NB4 (cell line): ENCODE measurements at places on chromosomes 13 and 19.

DNA sequence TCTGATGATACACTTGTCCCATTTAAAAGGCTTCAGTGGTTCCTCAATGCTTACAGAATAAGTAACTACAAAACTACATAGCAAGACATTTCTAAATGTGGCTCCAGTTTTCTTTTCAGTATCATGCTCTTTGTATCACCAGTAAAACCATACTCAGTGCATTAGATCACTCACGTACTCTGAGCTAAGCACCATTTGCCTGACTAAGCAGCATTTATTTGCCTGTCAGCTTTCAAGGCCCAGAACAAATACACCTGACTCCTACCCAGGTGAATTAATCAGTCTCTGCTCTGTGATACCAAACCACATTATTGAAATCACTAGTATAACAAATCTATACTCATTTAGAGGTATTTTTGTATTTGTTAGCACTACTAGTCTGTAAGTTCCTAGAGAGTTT, 47.4 kb upstream of the PCDH20 start:
- DNase-seq, result no peak

GRCh38 chr13:102901056-102901455, 55.2 kb downstream of the ERCC5 start:
- DNase-seq, result no peak

DNA sequence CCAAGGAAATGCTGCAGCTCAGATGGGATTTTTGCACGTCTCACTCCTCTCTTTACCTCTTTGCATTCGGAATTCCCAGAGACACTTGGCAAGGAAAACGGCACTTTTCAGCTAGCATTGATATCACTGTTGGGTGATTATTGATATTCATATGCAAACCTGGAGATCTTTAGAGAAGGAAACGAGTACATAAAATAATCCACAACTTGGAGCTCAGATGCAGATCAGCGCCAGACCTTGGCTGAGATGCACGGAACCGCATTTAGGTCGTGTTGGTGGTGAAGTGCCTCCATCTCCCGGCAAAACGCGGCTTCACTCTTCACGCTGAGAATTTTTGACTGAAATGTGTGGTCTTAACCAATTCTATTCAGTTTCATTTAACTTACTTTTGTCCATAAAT, 77.2 kb upstream of the ARHGEF7 start:
- no peak for DNase-seq

- DNase-seq, result no peak
Measured at GRCh38 chr19:35992907-35993765, 1.9 kb upstream of the SDHAF1 start.

DNA sequence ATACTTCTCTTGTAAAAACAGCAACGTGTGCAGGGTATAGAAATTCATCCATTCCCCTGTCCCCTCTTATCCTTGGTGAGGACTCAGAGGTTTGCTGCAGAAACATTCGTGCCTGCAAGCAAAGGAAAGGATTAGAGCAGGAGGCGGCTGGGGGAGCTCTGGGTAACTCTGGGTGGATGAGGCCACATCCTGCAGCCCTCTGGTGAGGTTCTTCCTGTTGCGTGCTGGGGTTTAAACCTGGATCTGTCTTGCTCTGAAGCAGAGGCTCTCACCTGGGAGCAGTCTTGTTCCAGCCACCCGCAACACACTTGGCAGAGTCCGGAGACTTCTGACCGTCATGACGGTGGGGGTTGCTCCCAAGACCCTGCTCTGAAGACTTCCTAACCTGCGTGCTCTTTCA, 69.2 kb downstream of the ATP11A start:
- DNase-seq, result peak; percentile 30

- DNase-seq, result no peak
Measured at GRCh38 chr19:38870612-38871011, 7.5 kb downstream of the RINL start.

- DNase-seq, result no peak
Measured at GRCh38 chr13:50608370-50608769, 235.1 kb downstream of the DLEU7 start.

- DNase-seq, result no peak
Measured at GRCh38 chr19:7307590-7308218, 13.5 kb upstream of the INSR start.

GRCh38 chr19:49883094-49883493, 5.6 kb downstream of the TBC1D17 start:
- DNase-seq, result no peak

DNA sequence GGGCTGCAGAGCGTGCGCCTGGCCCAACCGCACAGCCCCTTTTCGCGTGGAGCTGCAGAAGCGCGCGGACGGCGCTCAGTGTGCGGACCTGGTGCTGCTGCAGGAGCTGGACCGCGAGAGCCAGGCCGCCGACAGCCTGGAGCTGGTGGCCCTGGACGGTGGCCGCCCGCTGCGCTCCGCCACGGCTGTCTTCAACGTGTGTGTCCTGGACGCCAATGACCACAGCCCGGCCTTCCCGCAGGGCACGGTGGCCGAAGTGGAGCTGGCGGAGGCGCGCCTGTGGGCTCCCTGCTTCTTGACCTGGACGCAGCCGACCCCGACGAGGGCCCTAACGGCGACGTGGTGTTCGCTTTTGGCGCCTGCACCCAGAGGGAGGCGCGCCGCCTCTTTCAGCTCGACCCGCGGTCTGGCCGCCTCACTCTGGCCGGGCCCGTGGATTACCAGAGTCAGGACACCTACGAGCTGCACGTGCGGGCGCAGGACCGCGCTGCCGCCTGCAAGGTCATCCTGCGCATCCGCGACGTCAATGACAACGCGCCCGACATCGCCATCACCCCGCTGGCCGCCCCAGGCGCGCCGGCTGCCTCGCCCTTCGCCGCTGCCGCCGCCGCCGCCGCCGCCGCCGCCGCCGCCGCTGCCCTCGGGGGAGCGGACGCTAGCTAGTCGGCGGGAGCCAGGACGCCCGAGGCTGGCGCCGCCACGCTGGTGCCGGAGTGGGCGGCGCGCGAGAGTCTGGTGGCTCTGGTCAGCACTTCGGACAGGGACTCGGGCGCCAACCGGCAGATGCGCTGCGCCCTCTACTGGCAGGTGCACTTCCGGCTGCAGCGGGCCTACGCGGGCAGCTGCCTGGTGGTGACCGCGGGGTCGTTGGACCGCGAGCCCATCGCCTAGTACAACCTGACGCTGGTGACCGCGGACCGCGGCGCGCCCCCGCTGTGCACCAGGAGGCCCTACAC, 172.2 kb downstream of the OLFM4 start:
- no peak for DNase-seq

- DNase-seq, result peak; percentile 3
Measured at GRCh38 chr13:39913928-39914327, 258.5 kb downstream of the COG6 start.

- no peak for DNase-seq
Measured at GRCh38 chr19:18379803-18380747, 5.9 kb upstream of the GDF15 start.

- peak; percentile 85 for DNase-seq
Measured at GRCh38 chr19:1239796-1240737, 1.5 kb upstream of the ATP5F1D start.

GRCh38 chr19:41904118-41904870, 21.3 kb downstream of the ARHGEF1 start:
- no peak for DNase-seq

DNA sequence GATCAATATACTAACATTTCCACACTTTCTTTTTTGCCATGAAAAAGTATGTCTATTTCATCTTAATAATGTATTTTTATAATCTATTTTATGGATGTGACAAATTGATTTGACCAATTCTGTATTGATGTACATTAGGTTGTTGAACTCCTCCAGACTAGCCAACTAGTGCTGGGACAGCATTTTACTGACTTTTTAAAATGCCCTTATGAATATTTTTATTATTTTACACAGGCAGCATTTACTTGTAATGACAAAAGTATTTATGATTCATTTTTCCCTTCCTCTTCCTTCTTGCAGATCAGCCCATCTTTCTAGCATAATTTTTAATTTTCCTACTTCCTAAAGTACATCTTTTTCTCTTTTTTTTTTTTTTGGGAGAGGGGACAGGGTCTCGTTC, 918 bp upstream of the FUZ start:
- no peak for DNase-seq

GRCh38 chr19:30719999-30720345, 347.8 kb downstream of the ZNF536 start:
- no peak for DNase-seq

GRCh38 chr13:48748681-48749080, 95.0 kb downstream of the CYSLTR2 start:
- no peak for DNase-seq

- DNase-seq, result no peak
Measured at GRCh38 chr13:113423520-113424163, 29.6 kb downstream of the ADPRHL1 start.

GRCh38 chr19:52786078-52786463, 520 bp downstream of the ZNF600 start:
- DNase-seq, result no peak

GRCh38 chr19:14412324-14412995, 6.7 kb downstream of the DDX39A start:
- no peak for DNase-seq

GRCh38 chr19:8245869-8246835, 37.0 kb downstream of the CERS4 start:
- DNase-seq, result no peak

- no peak for DNase-seq
Measured at GRCh38 chr13:79866436-79866835, 385.5 kb downstream of the NDFIP2 start.

- no peak for DNase-seq
Measured at GRCh38 chr13:77776704-77777103, 79.2 kb downstream of the SLAIN1 start.

DNA sequence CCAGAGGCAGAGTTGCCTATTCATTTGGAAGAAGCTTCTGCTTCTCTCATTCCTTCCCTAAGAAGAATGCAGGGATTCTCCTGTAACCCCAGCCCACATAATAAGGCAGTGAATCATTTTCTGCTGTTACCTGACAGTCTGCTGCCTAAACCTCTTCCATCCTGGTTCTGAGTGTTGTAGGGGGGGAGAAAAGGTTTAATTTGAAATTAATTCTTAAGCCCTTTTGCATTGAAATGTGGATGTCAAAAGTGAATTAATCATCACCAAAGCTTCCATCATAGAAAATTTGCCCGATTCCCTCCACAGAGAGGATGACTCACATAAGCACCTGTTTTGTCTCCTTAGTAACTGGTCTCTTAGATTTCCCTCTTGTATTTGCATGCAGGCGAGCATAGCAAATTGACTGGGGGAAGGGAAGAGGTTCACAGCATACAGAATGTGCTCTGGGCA, 146.7 kb upstream of the FNDC3A start:
- DNase-seq, result peak; percentile 17

DNA sequence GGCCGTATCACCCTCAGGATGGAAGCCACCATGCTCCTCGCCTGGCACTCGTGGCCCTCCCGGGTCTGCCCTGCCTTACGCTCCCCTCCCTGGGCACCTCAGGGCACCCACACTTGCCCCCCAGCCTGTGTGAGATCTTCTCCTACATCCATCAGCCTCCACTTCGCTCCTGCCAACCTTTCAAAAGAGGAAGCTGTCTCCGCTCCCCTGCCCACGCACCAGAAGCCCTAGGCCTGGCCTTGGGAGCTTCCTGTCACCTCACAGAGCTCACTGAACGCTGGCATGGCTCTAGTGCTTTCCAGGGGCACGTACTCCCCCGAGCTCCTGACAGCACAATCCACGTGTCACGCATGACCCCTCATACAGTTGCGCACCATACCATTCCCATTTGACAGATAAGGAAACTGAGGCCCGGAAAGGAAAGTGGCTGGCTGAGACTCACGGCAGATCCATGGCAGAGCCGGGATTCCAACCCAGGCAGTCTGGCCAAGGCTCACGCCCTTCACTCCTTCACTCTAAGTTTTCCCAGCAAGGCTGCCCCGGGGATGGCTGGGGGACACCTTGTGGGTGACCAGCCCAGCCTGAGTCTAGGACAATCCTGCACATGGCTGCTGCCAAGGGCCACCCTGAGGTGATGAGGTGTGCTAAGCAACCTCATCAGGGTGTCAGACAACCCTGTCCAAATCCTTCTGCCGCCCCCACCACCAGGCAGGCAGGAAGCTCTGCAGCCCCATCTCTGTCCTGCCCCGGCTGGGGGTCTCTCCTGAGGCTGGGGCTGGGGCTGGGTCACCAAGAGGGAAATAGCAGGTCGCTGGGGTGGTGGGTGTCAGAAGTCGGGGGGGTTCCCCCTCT, 19.3 kb downstream of the PPP1R12C start:
- DNase-seq, result peak; percentile 52

DNA sequence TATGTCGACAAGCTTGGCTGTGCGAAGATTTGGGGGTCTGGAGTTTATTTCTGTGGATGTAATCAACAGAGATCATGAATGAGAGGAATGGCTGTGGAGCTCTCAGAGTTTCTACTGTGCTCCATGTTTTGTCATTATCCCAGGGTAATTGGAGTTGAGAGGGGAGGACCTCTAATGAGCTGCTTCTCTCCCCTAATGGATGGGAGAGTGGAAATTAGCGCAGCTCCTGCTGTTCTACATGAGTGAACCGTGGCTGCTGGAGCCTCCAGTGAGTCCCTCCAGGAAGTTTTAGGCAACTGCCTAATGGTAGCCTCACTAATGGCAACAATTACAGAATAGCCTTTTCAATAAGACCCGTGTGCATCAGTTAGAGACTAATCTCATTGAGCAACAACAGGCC, 31.3 kb upstream of the FGF9 start:
- DNase-seq, result no peak

GRCh38 chr13:62280590-62280989, 864.9 kb upstream of the PCDH20 start:
- DNase-seq, result peak; percentile 32

DNA sequence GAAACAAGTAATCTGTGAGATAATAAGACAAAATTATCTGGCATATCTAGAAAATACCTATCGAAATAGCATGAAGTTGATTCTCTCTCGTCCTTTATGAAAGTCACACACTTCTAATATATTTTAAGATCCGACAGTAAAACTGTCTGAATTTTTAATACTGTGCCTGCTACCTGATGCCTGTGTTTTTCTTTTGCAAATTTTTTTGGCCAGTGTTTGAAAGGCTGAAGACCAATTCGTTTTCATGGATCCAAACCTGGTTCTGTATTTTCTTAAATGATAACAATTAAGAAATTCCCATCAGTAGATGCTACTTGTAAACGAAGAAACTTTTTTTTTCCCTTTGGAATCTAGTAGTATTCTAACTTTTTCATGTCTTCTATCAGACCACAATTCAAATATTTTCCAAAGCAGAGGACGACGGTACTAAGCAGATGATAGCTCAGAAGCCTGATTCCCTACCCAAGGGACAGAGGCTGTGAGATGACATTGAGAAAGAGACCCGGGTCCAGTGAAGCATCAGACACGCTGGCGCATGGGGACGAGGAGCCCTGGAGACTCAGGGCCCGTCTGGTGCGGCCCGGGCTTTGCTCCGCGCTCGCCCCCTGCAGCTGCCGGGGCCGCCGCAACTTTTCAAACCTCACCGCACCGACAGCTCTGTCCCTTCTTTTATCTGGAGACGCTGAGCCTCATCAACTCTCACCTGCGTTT, 49.5 kb upstream of the PABPC3 start:
- DNase-seq, result no peak
